ENCODE measurements at places on chromosomes 11 and 22.

DNA sequence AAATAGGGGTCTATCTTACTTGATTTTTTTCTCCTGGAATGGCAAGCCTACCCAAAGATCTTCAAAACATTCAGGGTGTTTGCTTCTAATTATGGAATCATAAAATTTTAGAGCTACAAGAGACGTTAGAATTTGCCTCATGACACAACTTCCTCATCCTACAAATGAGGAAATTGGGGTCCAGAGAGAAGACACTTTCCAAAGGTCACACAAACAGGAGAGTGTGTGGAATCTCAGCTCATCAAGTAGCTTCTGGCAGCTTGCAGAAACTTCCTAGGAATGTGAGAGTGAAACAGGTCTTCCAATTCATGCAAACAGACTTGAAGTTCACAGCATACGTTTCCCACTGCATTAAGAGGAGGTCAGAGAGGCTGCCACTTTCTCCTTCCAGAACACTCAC is 976.0 kb downstream of the OPCML start:
- H3K36me3 ChIP-seq, result no peaks in the 10 kb centered on the region
- no peak overlapping the region for H3K27ac ChIP-seq
- DNase-seq, result no peak
- H3K4me1 ChIP-seq, result no peaks in the 10 kb centered on the region
- no peaks in the 10 kb centered on the region for H3K27me3 ChIP-seq

GRCh38 chr22:40976866-40977700 is 25.9 kb downstream of the RBX1 start:
- no peaks in the 10 kb centered on the region for H3K27me3 ChIP-seq
- DNase-seq, result no peak
- H3K4me3 ChIP-seq, result no peak overlapping the region

DNA sequence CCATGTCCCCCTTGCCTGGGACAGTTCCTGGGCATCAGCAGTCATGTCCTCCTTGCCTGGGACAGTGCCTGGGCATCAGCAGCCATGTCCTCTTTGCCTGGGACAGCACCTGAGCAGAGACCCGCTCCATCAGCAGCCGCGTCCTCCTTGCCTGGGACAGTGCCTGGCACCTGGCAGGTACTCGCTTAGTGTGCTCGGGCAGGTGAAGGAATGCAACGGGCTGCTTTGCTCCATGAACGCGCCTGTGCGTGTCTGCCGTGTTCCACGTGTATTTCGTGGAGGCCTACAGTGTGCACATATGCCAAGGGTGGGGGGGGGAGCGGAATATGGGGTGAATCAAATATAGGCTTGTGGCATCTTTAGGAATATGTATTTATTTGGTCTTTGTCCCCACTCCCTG is 1490.7 kb downstream of the TBC1D22A start:
- peaks cover 13% of the 10 kb centered on the region for H3K4me1 ChIP-seq
- H3K36me3 ChIP-seq, result no peaks in the 10 kb centered on the region
- no peak overlapping the region for H3K4me3 ChIP-seq

- H3K27ac ChIP-seq, result peak overlapping the region; percentile 72
- H3K4me3 ChIP-seq, result peak overlapping the region; percentile 89
- H3K36me3 ChIP-seq, result peaks cover 19% of the 10 kb centered on the region
- H3K27me3 ChIP-seq, result no peaks in the 10 kb centered on the region
These were observed 348 bp downstream of the PLCB3 start for GRCh38 chr11:64251753-64252002.

DNA sequence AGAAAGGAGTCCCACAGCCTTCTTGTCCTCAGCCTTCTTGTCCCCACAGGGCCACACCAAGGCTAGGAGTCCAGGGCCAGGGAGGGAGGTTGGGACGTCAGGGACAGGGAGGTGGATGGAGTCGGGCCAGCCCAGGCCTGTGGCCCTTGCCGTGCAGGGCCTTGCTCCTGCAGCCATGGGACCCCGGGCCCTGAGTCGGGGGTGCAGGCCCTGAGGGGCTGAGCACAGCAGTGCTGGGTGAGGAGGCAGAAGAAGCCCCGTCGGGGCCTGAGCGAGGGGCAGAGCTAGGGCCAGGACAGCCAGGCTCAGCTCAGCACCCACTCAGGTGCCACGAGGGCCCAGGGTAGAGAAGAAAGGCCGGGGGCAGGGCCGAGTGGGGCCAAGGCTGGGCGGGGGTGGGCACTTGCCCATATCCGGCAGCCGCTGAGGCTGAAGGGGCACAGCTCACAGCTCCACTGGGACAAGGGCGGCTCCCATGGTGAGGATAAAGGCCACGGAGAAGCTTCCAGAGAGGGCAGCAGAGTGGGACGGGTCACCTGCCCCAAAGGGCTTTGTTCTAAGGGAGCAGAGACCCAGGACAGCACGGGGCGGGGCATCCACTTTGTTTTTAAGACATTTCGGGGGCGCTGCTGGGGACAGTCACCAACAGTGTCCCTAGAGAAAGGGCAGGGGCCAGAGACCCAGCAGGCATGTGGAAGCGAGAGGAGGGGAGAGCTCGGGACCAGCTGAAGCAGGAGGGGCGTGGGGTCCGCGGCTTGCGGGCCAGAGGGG is 3.6 kb downstream of the MLC1 start:
- H3K4me3 ChIP-seq, result no peak overlapping the region
- H3K27ac ChIP-seq, result no peak overlapping the region
- DNase-seq, result no peak
- H3K36me3 ChIP-seq, result no peaks in the 10 kb centered on the region
- peaks cover 8% of the 10 kb centered on the region for H3K4me1 ChIP-seq
- H3K27me3 ChIP-seq, result no peaks in the 10 kb centered on the region

GRCh38 chr11:115528225-115528624 is 24.0 kb upstream of the CADM1 start:
- no peaks in the 10 kb centered on the region for H3K4me1 ChIP-seq
- no peak for DNase-seq
- no peak overlapping the region for H3K27ac ChIP-seq
- H3K27me3 ChIP-seq, result no peaks in the 10 kb centered on the region
- no peak overlapping the region for H3K4me3 ChIP-seq

DNA sequence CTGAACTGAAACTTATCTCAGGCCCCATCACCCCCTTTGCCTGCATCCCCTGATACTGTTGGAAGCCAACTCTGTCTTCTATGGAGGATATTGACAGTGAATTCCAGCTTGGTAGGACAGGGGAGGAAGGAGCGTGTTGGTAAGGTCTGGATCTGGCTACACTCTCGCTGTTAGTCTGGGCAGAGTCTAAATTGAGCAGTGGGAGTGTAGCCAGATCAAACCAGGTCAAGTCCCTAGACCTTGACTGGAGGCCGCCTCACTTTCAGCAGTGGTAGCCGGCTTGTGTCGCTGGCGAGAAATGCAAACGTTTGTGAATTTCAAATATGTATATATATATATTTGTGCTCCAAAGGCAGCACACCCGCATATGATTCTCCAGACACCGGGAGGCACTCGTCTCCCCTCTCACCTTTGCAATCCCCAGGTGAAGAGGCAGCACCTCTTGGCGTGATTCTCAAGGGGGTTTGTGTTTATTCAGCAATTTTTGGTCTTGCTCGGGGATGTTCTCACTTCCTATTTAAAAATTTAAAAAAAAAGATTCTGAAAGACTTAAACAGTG is 26.7 kb downstream of the DHCR7 start:
- no peak overlapping the region for H3K27ac ChIP-seq
- H3K4me1 ChIP-seq, result no peaks in the 10 kb centered on the region
- DNase-seq, result peak; percentile 37
- H3K4me3 ChIP-seq, result no peak overlapping the region
- no peaks in the 10 kb centered on the region for H3K36me3 ChIP-seq

GRCh38 chr11:133243832-133244231 is 288.5 kb downstream of the OPCML start:
- no peaks in the 10 kb centered on the region for H3K4me1 ChIP-seq
- DNase-seq, result no peak
- no peak overlapping the region for H3K27ac ChIP-seq

GRCh38 chr11:120021391-120021953 is 116.4 kb downstream of the TRIM29 start:
- no peak for DNase-seq
- H3K27ac ChIP-seq, result no peak overlapping the region
- H3K36me3 ChIP-seq, result no peaks in the 10 kb centered on the region
- H3K27me3 ChIP-seq, result peaks cover 29% of the 10 kb centered on the region

GRCh38 chr11:3723014-3723708 is 52.0 kb upstream of the CHRNA10 start:
- no peak for DNase-seq
- no peaks in the 10 kb centered on the region for H3K4me1 ChIP-seq
- H3K27ac ChIP-seq, result peak overlapping the region; percentile 37
- no peak overlapping the region for H3K4me3 ChIP-seq
- peaks cover 99% of the 10 kb centered on the region for H3K36me3 ChIP-seq

DNA sequence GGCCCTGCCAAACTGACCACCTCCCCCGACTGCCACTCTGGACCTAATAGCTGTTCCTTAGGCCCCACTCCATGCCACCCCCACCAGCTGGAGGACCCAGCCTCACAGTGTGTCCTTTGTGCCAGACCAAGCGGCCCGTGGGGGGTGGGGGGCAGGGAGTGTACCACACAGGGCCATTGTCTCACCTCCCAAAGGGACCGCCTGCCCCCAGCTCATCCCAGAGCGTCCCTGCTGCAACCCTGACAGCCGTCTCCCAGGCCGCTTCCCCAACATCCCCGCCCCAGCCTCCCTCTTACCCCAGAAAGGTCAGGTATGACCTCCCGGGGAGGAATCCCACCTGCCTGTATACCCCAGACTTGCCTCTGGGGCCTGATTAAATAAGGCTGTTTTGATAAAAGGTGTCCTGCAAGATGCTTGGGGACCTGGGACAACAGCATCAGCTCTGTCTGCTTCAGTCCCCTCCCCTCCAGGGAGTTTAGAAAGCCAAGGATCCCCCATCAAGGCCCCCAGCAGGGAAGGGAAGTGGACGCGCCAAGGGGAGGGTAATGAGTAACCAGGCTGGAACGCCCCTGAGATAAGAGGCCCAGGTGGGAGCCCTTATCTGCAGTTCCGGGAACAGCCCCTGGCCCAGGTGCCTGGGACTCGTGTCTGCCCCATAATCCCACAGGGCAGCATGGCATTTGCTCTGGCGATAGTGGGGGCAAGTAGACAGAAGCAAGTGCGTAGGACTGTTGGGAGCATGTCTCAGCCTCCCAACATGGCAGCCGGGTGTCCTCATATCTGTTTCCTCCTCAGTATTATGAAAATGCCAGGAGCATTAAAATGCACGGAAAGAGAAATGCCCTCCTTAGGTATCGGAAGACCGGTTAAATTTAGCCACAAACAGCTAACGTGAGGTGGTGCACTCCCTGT is 9.0 kb downstream of the CDC42EP1 start:
- H3K27me3 ChIP-seq, result no peaks in the 10 kb centered on the region
- peak overlapping the region; percentile 77 for H3K27ac ChIP-seq
- peak; percentile 87 for DNase-seq
- H3K4me3 ChIP-seq, result no peak overlapping the region
- peaks cover 56% of the 10 kb centered on the region for H3K4me1 ChIP-seq
- H3K36me3 ChIP-seq, result peaks cover 33% of the 10 kb centered on the region

GRCh38 chr11:57240007-57240406 is 3.0 kb upstream of the APLNR start:
- no peak overlapping the region for H3K27ac ChIP-seq
- no peaks in the 10 kb centered on the region for H3K36me3 ChIP-seq
- no peak overlapping the region for H3K4me3 ChIP-seq
- no peaks in the 10 kb centered on the region for H3K27me3 ChIP-seq
- no peak for DNase-seq

GRCh38 chr11:130383344-130384211 is 44.8 kb downstream of the ADAMTS8 start:
- H3K4me3 ChIP-seq, result no peak overlapping the region
- no peak overlapping the region for H3K27ac ChIP-seq
- no peaks in the 10 kb centered on the region for H3K36me3 ChIP-seq
- H3K4me1 ChIP-seq, result no peaks in the 10 kb centered on the region
- no peak for DNase-seq
- H3K27me3 ChIP-seq, result no peaks in the 10 kb centered on the region

- no peak for DNase-seq
- no peak overlapping the region for H3K27ac ChIP-seq
- H3K27me3 ChIP-seq, result no peaks in the 10 kb centered on the region
- no peaks in the 10 kb centered on the region for H3K4me1 ChIP-seq
- H3K36me3 ChIP-seq, result no peaks in the 10 kb centered on the region
These were observed 21.2 kb upstream of the MAP6 start for GRCh38 chr11:75689863-75690609.

- H3K4me1 ChIP-seq, result no peaks in the 10 kb centered on the region
- no peak for DNase-seq
- H3K27me3 ChIP-seq, result no peaks in the 10 kb centered on the region
- H3K27ac ChIP-seq, result no peak overlapping the region
- H3K36me3 ChIP-seq, result no peaks in the 10 kb centered on the region
- H3K4me3 ChIP-seq, result no peak overlapping the region
These were observed 336.1 kb upstream of the C11orf87 start for GRCh38 chr11:109085708-109086373.

GRCh38 chr11:94142308-94143281 is 14.0 kb downstream of the PANX1 start:
- no peaks in the 10 kb centered on the region for H3K27me3 ChIP-seq
- H3K4me3 ChIP-seq, result no peak overlapping the region
- no peaks in the 10 kb centered on the region for H3K36me3 ChIP-seq

- H3K36me3 ChIP-seq, result peaks cover 34% of the 10 kb centered on the region
- no peaks in the 10 kb centered on the region for H3K4me1 ChIP-seq
- DNase-seq, result no peak
- H3K4me3 ChIP-seq, result no peak overlapping the region
- no peaks in the 10 kb centered on the region for H3K27me3 ChIP-seq
- H3K27ac ChIP-seq, result no peak overlapping the region
These were observed 20.7 kb downstream of the DDX10 start for GRCh38 chr11:108685419-108686130.

- no peak overlapping the region for H3K4me3 ChIP-seq
- no peaks in the 10 kb centered on the region for H3K36me3 ChIP-seq
- H3K27me3 ChIP-seq, result no peaks in the 10 kb centered on the region
- no peak overlapping the region for H3K27ac ChIP-seq
These were observed 848.2 kb downstream of the BRD1 start for GRCh38 chr22:48979482-48979881.

- no peak for DNase-seq
- H3K27me3 ChIP-seq, result no peaks in the 10 kb centered on the region
- peaks cover 7% of the 10 kb centered on the region for H3K36me3 ChIP-seq
- H3K4me1 ChIP-seq, result peaks cover 43% of the 10 kb centered on the region
These were observed 58.4 kb downstream of the TRAF6 start for GRCh38 chr11:36451681-36452080.

GRCh38 chr11:83023410-83023809 is 48.3 kb downstream of the RAB30 start:
- H3K36me3 ChIP-seq, result no peaks in the 10 kb centered on the region
- no peak for DNase-seq
- peaks cover 15% of the 10 kb centered on the region for H3K4me1 ChIP-seq

DNA sequence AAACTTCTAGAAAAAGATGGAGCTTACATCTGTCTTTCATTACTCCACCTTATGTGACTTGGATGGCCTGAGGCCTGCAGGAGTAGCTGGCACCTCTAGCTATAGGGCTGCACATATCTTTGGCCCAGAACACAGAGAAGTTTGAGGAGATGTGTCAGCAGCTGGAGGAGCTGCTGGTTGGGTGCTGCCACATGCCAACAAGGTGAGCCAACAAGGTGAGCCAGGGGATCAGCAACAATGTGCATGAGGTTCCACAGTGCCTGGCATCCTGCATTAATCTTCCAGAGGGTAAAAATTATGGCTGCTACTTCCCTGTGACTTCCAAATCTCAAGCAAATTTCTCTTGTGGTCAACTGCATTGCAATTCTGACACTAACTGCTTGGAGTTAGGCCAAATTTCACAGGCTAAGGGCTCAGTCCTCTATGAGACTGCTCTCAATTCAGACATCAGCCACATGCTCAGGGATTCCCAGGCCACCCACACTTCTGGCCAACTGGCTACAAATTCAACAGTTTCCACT is 16.0 kb downstream of the RBM7 start:
- H3K27me3 ChIP-seq, result no peaks in the 10 kb centered on the region
- peaks cover 10% of the 10 kb centered on the region for H3K36me3 ChIP-seq
- DNase-seq, result no peak

Data from upper lobe of right lung (tissue), 1 donor.